ENCODE measurements at places on chromosomes 3 and 15.

DNA sequence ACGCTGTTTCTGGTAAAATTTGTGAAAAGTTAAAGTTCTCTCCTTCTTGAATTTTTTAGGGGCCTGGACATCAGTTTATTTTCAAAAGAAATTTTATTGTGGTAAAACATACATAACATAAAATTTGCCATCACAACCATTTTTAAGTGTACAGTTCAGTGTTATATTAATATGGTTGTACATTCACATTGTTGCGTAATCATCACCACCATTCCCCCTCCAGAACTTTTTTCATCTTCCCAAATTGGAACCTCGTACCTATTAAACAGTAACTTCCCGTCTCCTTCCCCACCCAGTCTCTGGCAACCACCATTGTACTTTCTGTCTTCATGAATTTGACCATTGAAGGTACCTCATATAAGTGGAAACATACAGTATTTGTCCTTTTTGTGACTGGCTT, 23.0 kb upstream of the XRN1 start:
- DNase-seq: no peak

GRCh38 chr3:113771993-113772392, 25.2 kb downstream of the ATP6V1A start:
- DNase-seq: no peak

DNA sequence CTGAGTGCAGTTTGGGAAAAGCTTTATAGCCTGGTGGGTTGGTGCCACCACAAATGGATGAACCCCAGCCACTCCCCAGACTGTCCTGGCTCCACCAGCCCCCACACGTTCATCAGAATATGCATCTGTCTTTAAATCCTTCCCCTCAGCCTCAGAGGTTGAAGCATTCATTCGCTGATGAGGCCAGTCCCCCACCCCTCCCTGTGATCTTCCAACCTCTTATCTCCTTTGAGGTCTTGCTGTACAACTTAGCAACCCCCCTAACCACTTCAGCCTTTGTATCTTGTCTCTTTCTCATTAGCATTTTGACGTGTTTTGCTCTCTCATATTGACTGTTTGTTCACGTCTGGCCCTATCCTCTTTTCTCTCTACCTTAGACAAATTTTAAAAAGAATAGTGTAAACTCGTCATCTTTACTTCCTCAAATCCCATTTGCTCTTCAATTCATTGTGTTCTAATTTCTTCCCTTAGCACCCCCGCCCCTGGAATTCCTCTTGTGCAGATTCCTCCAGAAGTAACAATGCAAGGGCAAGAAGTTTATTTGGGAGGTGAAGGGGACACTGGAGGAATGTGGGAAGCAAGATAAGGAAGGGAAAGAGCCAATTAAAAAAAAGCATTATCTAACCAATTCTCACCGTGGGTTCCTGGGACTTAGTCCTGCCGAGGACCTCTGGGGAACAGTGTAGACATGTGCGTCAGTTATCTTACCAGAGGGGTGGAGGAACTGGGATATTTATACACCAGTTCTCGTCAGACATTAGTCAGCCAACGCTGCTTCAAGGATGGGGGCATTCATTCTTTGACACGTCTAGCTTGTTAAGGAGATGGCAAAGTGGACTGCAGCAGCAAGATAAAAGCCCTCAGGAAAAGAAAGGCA, 38.6 kb downstream of the MOBP start:
- DNase-seq: no peak

DNA sequence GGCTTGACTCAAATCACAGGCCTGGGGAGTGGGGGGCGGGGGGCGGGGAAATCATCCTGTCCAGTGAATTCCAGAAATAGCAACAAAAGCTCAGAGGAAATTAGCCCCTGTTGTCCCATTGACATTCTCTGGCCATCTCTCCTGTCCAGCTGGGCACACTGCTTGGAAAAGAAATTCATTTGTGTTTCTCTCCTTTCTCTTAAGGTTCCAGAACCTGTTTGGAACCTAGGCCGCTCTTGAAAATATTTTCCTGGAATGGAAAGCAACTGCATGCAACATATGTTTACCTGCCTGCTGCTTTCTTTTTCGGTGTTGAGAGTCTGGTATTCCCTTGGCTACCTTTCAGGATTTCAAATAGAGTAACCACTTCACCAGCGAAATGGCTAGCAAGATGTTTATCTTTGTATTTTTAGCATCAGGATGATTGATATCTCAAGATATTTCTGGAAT, 169.0 kb downstream of the GHSR start:
- DNase-seq: no peak

GRCh38 chr3:44284949-44285348, 43.3 kb downstream of the TOPAZ1 start:
- no peak for DNase-seq

- DNase-seq: no peak
Measured at GRCh38 chr15:57607570-57608000, 15.9 kb downstream of the MYZAP start.

- no peak for DNase-seq
Measured at GRCh38 chr3:174322789-174323188, 536.3 kb upstream of the NAALADL2 start.

DNA sequence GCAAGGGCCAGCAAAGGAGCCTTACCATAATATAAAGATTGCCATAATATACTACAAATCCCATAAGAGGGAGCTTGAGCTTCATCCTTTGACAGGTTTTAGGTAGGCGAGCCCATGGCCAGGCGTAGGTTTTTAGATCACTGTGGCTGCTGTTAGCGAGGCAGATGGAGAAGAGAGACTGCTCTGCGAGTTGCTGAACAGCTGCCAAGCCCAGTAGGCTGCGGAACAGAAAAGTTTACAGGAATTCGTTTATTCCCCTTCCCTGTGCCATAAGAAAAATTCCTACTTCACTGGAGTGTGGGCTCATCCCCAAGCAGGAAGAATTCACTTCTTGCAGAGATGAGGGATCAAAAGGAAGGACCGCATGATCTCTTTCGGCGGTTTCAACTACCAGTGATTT, 30.5 kb downstream of the TMED3 start:
- no peak for DNase-seq

GRCh38 chr15:45129651-45130129, at the start of the genes DUOX1 and DUOXA1:
TSS of gene DUOX1 (plus strand) at chr15:45129994. CDS start at chr15:45131967, 1,973 bp downstream.
TSS of gene DUOXA1 (minus strand) at chr15:45129879. CDS start at chr15:45123014, 6,865 bp downstream.
- DNase-seq: no peak

DNA sequence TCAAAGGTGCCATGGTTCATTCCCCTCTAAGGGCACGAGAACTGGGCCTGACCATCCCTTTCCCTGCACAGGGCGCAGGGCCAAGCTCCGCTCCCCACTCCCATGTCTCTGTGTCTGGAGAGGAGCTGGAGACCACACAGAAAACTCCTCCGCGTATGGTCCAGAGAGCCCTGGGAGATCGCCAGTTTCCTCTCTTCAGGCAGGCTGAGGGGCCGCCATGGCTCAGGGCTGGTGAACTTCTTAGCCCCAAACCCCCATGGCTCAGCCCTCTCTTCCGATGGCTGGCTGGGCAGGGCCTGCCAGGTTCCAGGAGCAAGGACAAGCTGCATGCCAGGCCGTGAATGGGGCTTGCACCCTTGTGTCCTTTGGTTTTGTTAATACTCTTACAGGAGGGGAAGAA, 52.9 kb downstream of the EXOG start:
- no peak for DNase-seq
